Activated CD4-positive, CD25-positive, alpha-beta regulatory T cell (primary cell): ENCODE measurements at places on chromosomes 4 and X.

- no peak for DNase-seq
These were observed 22.9 kb downstream of the FAT1 start for GRCh38 chr4:186700746-186701145.

GRCh38 chrX:57177070-57177469, 39.9 kb upstream of the SPIN2A start:
- no peak for DNase-seq

DNA sequence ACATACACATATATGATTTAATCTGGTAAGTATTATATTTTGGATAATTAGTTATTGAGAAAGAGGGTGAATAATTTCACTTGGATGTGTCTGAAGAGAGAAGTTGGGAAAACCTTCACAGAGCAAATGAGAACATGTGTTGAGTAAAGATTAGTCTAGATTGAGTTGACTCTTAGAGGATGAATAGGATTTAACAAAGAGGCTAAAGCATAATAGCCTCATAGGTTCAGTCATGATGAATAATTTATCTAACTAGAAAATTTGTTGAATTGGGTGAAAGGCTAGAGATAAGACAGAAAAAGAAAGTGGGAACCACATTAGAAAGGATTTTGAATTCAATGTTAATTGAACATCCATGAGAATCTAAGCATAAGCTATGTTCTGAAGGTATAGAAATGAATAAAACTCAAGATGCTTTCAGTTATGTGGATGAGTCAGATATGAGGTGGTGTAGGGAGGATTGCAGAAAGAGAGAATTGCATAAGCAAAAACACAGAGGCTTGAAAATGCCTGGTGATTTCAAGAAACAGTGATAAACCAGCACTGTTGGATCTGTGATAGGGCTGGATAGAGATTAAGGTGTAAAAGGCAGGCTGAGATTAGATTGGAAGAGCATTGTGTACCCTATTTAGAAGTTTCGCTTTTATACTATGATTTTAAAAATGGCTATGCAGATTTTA, 207.6 kb upstream of the NR3C2 start:
- no peak for DNase-seq

DNA sequence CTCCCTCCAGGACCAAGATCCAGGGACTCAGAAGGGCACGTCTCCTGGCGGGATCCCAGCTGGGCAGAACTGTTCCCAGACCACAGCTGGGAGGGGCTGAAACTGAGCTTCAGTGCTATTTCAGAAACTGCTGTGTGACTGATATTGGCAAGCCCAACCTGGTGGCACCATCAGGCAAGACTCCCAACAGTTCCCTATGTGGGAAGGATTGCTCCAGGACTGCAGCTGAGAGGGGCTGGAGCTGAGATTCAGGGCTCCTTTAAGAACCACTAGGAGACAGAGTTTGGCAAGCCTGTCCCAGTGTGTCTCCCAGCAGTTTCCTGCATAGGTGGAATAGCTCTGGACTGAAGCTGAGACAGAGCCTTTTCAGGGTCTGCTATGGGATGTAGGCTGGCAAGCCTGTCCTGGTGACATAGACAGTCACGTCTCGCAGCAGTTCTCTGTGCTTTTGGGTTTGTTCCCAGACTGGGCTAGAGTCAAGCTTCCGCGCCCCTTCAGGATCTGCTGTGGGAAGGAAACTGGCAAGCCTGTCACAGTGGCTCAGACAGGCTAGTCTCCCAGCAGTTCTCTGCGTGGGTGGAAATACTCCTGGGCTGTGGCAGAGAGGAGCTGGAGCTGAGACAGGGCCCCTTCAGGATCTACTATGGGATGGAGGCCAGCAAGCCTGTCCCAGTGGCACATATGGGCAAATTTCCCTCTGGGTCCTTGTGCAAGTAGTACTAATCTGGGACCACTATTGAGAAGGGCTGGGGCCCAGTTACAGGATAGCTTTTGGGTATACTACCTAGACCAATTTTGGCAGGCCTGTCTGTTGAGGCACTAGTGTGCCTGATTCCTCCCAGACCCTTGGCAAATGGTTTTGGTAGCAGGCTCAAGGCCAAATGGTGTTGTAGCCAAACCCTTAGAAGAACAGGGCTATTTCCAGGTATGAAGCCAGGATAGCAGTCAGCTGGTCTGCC, 20.2 kb upstream of the MED14 start:
- DNase-seq: no peak

DNA sequence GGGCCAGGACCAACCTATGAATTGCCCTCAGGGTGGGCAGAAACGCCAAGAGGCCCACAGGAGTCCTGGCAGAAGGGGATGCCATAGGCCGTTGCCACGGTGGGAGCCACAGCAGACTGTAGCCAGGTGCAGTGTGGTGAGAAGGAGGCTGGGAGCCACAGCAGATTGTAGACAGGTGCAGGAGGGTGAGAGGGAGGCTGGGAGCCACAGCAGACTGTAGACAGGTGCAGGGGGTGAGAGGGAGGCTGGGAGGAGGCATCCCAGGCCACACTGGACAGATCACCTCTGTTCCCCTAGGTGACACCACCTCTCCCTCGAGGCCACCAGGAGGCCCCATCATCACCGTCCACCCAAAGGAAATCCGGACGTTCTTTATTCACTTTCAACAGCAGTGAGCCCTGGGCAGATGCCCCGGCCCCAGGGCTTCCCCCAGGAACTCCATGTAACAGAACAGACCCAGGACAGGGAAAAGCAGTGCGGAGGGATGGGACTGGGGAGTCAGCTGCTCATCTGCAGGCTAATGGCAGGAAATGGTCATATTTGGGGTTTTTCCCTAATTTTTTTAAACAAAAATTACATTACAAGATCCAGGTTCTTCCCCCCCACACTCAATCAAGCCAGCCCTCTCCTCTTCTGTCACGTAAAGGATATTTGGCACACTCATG, 19.5 kb upstream of the MRFAP1 start:
- no peak for DNase-seq

DNA sequence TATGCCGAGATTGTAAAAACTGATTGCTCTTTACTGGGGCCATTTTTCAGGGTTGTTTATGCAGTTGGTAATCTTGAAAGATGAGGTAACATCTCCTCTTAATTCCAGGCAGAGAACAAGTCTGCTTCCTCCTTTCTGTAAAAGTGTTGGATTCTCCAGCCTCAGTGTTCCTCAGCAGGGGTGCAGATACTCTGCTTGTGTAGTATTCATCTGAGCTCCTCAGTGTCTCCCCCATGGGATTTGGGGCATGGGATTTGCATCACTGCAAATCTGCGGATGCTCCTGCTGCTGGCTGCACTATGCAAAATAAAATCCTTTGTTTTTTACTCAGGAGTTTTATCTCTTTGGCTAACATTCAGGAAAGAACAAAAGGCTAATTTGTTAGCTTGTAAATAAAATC, 104.9 kb upstream of the ATP8A1 start:
- DNase-seq: no peak

GRCh38 chrX:119455264-119455663, 13.0 kb upstream of the SLC25A5 start:
- DNase-seq: no peak

DNA sequence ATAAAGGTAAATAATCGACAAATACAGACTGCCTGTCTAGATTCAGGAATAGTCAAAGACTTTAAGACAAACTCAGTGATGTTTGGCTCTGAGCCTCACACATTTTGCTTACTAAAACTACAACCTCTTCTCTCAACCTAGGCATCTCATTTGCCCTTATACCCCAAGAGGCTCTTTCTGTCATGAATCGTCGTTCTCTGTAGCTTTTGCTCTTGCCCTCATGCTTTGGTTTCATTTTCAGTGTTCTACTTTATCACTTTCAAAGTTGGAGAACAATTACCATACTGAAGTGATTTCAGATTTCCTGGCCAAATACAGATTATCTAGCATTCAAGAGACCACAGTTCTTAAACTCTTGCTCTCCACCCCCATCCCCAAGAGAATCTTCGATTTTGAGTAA, 114.1 kb upstream of the RAP2C start:
- DNase-seq: no peak

DNA sequence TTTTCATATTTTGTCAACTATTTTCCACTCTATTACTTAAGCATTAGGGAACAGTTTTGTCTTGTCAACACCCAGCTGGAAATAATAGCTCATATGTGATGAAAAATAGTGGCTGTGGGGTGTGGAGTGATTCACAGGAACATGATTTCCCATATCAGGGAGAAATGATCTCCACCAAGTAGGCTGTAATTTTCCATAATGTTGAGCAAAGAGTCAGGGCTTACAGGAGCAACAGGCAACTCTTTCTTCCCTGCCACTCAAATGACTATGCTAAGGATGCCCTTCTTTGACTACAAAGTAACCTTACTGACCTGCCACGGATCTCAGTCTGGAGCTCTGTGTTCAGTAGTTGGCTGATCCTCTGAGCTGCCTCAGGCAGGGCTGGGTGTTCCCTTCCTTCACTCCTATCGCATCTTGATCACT, 90.0 kb upstream of the GATB start:
- no peak for DNase-seq

DNA sequence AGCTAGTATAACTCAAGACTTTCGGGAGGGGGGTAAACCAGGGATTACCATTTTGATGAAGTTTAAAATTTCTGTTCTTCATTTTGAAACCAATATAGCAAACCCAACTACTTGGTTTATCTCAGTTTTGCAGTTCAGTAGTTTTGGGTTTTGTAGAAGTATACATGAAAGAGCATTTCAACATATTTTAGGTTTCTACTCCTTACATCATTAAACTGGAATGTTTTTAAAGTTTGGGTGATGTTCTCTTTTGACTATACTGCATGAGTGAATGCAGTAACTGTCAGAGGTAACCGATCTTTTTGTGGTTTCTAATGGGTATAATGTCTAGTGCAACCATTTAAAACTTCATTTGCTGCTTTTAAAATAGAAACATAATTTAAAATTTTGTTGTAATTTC, 248.3 kb upstream of the MAD2L1 start:
- DNase-seq: no peak

DNA sequence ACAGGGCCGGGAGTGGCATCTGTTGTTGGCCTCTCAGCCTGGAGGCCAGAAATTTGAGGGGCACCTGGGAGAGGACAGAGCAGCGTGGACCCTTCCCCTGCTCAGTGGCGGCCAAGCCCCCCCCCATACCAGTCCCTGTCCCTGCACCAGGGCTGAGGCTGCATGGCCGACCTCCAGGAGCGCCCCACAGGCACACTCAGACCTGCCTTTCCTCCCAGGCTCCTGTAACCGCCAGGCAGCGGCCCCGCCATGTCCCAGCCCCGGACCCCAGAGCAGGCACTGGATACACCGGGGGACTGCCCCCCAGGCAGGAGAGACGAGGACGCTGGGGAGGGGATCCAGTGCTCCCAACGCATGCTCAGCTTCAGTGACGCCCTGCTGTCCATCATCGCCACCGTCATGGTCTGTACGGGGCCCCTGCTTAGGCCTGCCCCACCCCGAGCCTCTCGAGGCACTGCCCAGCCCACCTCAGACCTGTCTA, 15.3 kb downstream of the TMEM175 start:
- DNase-seq: no peak
